ENCODE measurements at places on chromosomes 5 and 9.

DNA sequence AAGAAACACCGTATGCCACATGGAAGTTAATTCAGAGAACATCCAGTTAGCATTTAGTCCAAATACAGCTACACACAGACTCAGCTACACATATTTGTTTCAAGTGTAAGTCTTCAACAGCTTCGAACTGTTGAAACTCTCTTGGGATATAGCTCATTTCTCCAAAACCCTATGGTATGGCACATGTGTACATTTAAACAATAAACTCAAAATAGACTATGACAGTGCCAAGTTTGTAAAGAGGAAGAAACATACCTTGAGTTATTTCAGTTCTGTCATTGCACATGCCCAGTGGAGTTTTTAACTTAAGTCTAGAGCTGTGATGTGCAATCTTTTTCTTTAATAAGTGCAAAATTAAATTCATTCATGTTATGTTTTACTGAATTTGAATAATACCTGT is 155.1 kb upstream of the RAI14 start:
- DNase-seq, result no peak

DNA sequence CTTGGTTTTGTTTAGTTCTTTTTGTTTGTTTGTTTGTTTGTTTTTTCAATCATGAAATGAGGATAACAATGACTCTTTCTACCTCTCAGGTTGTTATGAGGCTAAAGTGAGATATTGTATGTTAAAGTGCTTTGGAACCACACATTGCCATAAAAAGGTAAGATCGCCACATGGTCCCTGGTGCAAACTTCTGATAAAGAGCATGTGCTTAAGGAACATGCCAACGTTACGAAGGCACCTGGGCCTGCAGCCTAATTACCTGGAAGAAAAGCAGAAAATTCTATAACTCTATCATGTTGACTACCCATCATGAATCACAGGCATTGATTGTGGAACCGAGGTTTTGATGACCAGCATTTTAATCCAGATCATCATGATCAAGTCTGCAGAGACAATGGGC is 151.8 kb downstream of the DROSHA start:
- no peak for DNase-seq

GRCh38 chr9:90189306-90189705 is 453.3 kb downstream of the DIRAS2 start:
- DNase-seq, result no peak

DNA sequence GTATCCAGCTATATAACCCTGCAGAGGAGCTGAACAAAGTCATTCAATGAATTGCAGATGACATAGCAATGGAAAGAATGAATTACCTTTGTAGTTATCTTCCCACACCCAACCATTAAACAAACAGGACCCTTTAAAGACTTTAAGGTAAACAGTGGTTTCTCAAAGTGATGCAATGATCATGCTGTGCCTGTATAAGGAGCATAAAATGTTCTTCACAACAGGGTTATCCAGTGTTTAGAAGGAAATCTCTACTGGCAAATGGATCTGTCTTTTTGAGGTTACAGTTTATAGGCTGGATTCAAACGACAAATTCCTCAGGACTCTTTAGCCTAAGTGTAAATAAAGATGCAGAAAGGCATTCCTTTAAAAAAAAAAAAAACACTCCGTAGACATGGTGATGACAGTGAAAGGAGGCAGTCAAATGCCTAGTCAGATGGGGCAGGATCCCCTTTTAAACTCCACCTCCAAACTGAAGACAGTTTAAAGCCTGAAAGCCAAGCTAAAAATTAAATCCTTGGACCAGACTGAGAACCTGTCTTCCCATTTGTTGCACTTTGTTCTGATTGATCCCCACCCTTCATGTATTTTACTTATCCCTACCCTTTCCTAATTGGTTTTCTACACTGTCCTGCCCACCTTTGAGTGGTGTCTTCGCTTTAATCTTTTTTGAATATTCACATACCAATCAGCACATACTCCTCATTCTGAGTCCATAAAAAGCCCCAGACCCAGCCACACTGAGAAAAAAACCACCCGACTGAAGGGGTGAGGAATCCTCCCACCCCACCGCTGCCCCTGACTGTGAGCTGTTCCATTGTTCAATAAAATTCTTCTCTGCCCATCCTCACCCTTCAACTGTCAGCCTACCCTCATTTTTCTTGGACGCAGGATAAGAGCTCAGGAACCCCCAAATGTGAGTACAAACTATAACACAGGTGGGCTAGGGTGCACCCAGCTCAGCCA is 761.3 kb upstream of the DMAC1 start:
- DNase-seq, result no peak

- DNase-seq, result no peak
Observed at GRCh38 chr5:13731121-13731628, 213.3 kb downstream of the DNAH5 start.

DNA sequence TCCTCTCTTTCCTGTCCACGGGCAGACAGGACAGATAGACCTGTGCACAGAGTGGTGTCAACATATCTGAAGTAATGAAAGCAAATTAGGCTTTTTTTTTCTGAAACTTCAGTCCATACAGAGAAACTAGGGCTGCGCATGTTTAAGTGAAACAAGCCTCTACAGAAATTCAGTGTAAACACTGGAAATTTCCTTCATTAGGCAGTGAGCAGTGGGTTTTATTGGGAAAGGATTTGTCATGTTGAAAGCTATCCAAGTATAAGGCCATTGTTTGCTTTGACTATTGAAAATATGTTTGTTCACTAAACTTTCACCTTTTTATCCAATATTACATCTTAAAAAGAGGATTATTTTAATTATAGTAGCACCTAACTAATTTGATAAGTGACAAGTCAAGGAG is 161.2 kb downstream of the AOPEP start:
- no peak for DNase-seq

DNA sequence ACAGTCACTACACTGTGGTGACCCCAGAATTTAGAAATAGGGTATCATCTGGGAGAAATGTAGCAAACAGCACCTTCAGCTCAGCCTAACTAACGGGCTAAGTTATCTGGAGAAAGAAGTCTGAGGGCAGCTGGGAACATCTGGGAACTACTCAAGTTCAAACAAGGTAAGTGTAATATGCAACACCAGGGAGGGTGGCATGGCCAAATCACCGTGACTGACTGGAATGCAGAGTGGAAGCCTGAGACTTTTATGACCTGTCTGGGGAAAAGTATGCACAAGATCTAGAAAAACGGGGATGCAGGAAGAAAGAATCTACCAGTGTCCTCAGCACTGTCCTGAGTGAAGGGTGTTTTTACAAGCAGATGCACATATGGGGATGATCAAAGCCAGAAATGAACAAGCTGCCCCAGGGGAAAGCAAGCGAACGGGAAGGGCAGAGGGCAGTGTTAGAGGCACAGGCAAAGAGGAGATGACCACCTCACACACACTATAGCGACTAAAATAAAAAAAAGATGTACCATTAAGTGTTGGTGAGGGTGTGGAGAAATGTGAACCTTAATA is 59.9 kb downstream of the SERINC5 start:
- DNase-seq, result no peak

DNA sequence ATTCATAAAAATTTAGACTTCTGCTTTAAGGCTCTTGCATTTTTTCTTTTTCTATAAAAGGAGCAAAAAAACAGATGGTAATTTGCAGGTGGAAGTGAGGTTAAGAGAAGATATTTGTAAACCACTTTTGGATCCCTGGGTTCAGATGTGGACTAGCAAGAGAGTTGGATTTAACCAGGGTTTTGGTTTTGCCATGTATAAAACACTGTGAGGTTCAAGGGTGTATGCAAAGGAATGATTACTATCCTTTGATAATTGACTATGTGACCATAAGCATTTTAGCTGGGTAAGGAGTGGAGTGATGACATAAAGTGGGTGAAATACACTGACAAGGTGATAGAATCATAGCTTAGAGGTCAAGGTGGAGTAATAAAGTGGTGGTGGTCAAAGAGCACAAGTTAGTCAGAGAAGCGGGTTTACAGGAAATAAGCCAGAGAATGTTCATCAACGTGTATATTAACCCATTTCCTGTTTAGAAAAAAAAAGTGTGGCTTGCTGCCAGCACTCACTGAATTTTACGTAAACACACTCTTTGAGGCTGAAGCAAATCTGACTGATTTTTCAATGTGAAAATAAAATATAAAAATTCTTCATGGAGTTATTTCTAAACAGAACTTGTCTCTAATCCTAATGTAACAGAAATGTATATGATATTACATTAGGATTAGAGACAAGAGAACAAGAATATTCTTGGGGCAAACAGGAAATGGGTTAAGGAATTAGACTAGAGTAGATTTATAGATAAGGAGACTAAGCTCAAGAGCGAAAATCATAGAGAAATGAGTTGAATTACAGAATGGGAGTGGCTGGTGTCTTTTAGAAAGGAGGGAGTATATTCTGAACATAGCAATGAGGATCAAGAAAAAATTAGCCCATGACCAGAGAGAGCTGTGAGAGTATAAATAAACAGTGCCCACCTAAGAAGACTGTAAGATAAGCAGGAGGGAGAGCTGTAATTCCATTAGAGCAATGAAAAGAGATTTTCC is 74.5 kb downstream of the CDKN2A start:
- no peak for DNase-seq

DNA sequence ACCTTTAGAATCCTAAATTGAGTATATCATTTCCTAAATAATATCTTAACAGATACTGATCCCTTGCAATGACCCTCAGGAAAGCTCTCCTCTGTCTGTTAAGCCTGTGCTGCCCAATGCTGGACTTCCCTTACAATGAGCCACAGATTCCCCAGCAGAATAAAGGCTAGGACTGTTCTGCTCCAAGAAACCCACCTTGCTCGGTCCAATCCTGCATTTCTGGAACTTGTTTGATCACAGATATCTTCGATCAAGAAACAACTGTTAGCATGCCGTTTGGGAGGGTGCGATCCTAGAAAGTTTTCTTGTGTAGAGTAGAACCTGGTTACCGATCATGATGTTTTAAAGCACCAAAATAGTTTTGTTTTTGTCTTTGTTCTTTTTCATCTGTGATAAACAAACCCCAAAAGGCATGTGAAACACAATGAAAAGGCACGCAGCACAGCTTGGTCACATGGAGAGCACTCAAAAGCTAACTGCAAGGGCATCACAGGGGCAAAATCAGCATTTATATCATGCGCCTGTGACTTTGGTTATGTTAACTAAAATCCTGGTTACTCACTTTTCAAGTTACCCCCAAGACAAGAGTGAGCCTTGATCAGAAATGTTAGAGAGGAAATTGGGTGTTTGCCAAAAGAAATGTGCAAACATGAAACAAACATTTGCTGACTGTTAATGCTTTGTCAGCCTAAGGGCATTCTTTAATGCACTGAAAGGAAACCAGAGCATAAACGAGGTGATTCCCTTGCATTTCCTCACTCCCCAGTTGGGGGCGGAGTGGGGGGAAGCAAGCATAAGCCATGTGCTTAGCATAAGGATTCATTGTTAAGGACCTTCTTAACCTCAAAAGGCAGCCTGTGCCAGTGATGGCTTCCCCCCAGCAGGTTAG is 61.9 kb upstream of the ADAMTS16 start:
- no peak for DNase-seq

GRCh38 chr9:133968966-133969617 is 23.0 kb downstream of the VAV2 start:
- no peak for DNase-seq

GRCh38 chr5:1806974-1807373 is 5.8 kb downstream of the NDUFS6 start:
- DNase-seq, result no peak

DNA sequence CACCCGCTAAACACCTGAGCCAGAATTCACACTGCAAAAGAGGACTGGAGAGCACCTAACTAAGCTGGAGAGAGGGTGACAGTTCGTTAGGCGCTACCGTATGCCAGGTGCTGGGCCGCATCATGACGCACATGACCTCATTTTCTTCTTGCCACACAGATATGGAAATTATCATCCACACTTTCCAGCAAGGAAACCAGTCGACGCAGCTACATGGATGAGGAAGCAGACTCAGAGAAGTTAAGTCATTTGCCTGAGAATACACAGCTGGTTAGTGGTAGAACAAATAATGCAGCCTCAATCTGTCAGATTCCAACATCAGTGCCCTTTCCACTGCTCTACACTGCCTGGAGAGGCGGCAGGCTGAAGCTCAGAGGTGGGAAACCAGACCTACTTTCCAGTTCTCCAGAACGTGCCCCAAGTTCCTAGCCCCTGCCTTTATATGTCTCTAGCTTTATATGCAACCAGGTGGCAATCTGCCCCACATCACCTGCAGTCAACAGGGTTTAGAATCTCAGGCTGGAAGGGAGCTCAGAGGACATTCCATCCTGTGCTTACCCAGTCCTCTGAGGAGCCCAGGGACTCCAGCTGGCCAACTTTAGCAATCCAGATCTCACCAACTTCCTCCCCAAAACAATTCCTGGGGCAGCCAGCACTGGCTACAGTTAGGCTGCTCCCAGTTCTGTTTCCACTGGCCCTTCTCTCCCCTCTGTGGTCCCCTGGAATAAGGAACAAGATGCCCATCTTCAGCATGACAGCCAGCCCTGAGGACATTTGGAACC is 8.8 kb downstream of the TNIP1 start:
- DNase-seq, result no peak

DNA sequence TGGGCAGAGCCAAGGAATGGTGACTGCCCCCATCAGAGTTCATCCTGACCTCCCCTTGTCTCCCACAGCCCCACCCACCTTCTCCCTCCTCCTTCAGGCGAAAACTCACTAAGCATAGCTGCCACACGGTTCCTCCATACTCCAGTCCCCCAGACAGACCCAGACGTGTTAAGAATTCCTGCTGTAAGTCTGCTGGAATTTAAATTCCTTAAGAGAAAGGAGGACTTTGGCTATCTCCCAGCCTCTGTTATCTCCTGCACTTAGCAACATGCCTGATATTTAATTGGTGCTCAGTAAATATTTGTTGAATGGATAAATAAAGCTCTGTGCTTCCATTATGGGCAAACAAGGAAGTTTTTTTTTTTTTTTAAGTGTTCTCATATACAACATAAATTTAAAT is 213.7 kb downstream of the RFK start:
- DNase-seq, result no peak

GRCh38 chr9:14317667-14318320 is 3.9 kb upstream of the NFIB start:
- DNase-seq, result no peak

DNA sequence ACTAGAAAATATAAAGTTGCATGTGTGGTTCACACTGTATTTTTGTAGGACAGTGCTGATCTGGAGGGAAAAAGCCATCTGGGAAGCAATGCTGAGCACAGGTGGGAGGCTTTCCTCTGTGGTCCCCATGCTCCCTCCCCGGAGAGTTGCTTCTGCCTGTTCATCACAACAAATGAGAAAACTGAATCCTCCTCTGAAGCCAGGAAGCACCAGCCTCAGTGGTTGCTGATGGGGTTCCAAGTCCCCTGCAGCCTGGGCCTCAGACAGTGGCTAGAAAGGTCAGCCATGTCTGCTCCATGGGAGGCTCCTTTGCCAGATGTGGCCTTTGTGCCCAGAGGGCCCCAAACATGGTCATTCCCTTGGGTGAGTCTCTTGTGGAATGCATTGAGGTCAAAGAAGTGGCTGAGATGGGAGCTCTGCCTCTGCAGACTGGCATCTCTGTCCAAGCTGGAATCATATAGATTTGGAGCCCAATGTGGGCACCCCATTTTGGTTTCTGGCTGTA is 77.6 kb downstream of the C5orf15 start:
- DNase-seq, result no peak

Measured in activated T-helper 1 cell treated with anti-CD3 and anti-CD28 coated beads, Interleukin-2, amount 50 U/mL, for 16 hours (primary cell).